ENCODE measurements at places on chromosomes 12 and 14.
A peak's percentile ranks its signal among the peaks of the same experiment; 100 is the strongest.

GRCh38 chr12:34597548-34598351, 575.5 kb downstream of the ALG10 start:
- DNase-seq = peak; percentile 25

DNA sequence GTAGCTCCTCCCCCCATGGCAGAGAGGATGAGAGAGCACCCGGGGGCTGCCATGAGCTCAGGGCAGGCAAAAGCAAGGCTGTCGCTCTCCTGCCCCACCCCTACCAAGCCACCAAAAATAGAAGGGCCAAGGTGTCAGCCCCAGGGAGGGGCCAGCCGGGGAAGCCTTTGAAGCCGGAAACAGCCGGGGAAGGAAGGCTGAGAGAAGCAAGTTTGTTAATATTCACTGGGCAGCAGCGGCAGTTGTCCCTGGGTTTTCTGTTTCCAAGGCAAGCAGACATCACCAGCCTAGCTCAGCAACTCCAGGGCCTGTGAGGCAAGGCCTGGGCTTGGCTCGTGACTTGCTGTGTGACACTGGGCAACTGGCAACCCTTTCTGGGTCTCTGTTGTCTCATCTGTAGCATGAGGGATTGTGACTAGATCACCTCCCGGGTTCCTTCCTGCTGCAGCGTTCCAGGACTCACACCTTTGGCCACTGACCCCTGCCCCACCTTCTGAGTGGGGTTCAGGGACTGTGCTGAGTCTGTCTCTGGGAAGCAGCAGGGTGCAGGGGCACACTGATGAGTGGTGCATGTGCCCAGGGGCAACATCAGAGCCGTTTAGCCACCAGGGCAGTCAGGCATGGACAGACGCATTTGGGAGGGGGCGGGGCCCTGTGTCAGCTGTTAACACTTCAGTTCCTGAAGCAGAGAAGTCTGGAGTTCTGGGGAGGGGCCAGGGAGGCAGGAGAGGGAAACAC, 24.3 kb downstream of the SYNDIG1L start:
- DNase-seq = no peak

DNA sequence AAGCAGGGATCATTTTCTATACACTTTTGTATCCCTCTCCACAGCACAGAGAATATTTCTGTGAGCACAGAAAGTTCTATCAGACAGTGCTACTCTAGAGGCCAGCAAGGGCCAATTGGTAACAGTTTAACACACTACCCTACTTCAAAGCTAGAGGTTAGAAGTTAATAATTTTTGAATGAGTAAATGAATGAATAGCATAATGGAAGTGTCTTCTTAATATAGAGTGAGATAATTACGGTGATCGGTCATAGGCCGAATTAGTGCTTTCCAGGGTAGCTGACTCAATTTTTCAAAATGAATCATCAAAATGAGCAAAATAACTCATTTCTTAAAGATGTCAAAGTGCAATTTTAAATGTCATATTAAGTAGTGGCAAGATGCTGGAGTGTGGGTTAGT, 67.0 kb upstream of the CCDC198 start:
- DNase-seq = no peak

DNA sequence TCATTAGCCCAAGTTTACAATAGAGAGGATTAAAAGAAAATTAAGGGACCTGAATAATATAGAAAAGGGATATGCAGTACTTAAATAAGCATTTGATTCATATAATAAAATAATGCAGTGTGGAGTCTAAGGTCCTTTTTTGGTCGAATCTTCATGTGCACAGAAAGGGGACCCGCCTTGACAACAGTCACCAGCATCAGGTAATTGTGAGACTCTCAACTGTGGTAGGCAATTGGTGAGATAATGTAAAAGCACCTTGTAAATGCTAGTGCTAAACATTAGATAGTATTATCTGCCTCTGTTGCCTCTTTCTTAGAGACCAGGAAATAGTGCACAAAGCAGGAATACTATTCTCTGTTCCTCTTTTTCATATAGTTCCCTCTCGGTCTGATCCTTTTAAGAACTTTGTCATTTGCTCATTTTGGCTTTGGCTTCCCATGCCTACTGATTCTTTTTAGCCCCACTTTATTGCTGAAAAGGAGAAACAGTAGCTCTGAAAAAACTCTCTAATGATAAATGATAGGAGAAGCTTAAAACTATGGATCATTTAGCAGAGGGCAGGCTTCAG, 17.5 kb downstream of the CHPT1 start:
- no peak for DNase-seq

GRCh38 chr14:45721472-45721871, 468.5 kb upstream of the MIS18BP1 start:
- DNase-seq = no peak

- no peak for DNase-seq
Measured at GRCh38 chr12:131900397-131900796, 6.0 kb downstream of the ULK1 start.

GRCh38 chr12:122026706-122027333, 5.1 kb downstream of the BCL7A start:
- DNase-seq = no peak

DNA sequence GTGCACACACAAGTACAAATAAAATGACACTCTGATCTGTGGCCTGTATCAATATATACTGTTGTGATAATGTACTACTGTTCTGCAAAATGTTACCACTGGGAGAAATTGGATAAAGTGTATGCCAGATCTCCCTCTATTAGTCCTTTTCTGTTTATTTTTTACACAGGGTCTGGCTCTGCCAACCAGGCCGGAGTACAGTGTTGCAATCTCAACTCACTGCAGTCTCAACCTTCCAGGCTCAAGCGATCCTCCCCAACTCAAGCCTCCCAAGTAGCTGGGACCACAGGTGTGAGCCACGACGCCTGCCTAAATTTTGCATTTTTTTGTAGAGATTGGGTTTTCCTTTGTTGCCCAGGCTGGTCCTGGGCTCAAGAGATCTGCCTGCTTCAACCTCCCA, 1.9 kb downstream of the NT5DC3 start:
- no peak for DNase-seq

GRCh38 chr14:55031190-55031589, 4.2 kb downstream of the SOCS4 start:
- no peak for DNase-seq

DNA sequence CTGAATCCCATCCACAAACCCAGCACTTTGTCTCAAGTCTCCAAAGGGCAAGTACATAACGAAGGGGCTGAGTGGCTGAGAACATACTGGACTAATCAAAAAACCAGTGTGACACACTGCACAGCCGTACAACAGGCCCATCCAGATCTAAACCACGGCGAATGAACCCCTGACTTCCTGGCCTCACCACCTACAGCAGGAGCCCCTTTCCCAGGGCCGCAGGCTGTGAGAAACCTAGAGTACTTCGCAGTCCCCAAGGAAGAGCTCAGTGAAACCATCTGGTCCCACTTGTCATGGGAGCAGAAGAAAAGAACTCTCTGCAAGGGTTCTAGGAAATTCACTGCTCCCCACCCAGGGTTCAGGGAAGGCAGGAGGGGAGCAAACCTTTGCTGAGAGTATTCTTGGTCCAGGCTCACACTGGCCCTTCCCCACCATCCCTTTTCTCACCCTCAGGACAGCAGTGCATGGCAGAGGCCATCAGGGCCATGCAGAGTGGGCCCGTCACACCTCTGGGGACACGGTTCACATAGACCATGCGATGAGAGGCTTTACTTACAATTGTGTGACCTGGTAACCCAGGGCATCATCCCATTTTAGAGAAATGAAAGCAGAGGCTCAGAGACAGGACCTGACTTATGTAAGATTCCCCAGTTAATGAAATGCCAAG, 192.8 kb downstream of the BCL11B start:
- peak; percentile 24 for DNase-seq

- DNase-seq = no peak
Measured at GRCh38 chr12:6494258-6494743, 399 bp downstream of the NCAPD2 start.

DNA sequence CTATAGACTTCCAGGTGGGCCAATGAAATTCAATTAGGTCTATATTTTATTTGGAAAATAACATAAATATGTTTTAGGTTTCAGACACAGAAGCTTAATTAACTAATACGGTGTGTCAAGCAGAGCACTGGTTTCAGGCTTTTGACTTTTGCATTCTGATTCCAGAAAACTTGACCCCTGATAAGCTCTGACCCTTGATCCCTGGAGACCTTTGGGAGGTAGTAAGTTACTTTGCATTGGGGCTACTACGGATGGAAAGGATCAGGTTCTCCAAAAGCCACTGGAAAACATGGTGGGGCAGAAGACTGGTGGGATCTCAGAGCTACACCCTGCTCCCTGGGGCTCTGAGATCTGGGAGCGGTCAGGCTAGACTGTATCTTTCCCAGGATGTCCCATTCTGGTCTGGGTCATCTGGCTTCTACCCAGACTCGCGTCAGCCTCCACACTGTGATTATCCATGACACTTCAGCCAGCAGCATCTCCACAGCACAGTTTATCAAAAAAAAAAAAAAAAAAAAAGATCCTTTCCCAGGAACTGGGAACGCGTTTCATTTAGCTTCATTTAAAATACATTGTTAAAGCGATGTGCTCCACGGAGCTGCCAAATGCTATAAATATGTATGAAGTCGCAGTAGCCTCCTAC, 17.8 kb upstream of the EMP1 start:
- no peak for DNase-seq

DNA sequence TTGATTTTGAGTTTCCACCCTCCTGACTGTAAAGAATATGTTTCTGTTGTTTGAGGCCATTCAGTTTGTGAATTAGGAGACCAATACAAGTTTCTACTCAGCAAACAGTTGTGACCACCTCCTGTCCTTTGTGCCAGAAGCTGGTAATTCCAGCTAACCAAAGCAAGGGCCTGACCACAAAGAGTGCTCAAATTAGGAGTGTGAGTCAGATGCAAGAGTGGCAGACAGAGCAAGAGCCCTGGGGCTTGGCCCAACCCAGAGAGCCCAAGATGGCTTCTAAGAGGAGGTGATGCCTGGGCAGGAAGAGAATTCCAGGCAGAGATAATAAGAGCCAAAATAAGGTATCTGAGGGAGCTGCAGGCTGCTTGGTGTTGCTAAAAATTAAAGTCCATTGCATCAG, 77.7 kb upstream of the C14orf132 start:
- no peak for DNase-seq

DNA sequence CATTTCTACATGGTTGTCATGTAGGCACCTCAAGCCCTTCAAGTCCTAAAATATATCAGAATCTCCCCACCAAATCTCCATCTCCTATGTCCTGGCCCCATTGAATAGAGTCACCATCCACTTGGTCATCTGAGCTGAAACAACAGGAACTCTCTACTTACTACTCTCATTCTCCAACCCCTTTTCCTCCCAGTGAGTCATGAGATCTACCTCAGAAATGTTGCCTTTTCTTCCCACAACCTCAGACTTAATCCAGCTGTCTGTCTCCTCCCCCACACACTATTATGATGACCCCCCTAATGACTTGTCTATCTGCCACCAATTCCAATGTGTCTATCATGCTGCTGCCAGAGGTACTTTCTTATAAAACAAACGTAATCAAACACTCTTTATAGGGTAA, 72.3 kb upstream of the TMEM263 start:
- DNase-seq = no peak

DNA sequence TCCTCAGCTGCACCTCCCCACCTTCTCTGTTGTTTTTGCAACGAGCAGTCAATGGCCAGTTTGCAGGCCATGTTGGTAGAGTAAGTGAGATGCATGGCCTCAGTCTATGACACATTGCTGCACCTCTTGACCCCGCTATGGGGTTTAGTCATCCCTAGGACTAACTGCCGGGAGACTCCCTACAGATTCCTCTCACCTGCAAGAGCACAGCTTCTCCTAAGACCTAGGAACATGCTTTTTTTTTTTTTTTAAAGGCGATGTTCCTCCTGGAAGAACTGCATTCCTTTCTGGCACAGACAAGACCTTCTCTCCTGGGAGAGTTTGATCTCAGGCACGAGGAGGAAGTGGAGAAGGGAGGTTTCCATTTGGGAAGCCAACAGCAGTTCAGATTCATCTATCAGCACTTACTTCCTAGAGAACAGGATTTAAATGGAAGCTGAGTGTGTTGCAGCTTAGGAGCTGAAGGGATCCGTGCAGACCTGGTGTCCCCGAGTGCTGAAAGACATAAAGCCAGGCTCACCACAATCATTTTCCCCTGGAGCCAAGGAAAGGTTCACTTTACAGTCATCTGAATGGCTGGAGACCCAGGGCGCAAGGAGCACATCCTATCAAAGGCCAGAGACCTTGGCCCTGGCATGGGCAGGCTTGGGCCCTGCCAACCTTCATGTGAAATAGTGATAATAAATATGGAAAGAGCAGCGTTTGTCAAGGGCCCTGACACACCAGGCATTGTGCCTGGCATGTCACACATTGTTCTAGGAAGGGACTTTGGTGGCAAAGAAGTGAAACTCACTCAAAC, 104.1 kb downstream of the LGMN start:
- no peak for DNase-seq

- no peak for DNase-seq
Measured at GRCh38 chr14:22814941-22815713, at the start of gene SLC7A7. Gene SLC7A7 (minus strand): TSS chr14:22815435. CDS start chr14:22813398, 2,037 bp downstream.

DNA sequence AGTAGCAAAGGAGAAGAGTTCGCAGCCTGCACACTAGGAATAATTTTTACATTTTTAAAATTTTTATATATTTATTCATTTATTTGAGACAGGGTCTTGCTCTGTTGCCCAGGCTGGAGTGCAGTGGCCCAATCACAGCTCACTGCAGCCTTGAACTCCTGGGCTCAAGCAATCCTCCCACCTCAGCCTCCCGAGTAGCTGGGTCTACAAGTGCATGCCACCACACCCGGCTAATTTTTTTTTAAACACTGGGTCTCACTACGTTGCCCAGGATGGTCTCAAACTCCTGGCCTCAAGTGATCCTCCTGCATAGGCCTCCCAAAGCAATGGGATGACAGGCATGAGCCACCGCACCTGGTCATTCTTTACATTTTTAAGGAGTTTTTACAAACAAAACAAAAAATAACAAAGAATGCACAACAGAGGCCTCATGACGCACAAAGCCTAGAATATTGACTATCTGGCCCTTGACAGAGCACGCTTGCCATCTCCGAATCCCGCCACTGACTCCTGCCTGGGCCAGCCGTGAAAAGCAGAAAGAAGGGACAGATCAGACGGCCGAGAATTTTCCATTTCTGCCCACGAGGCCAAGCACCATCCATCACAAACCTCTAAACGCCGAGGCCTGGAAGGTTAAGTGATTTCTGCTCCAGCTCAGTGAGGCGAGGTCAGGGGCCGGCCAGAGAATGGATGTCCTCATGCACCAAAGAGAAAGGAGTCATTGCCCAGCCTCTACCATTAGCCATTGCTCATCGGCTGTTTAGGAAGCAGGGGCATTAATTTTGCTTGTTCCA, 120.0 kb downstream of the SCARB1 start:
- DNase-seq = no peak

- DNase-seq = no peak
Measured at GRCh38 chr14:35814371-35815005, 5.4 kb upstream of the RALGAPA1 start.

GRCh38 chr14:105420974-105421674, 1.5 kb downstream of the MTA1 start:
- no peak for DNase-seq

- no peak for DNase-seq
Measured at GRCh38 chr14:21081521-21082142, 11.5 kb downstream of the ARHGEF40 start.

GRCh38 chr12:75781532-75782046, 250.0 kb downstream of the PHLDA1 start:
- no peak for DNase-seq

Data from suprapubic skin (tissue), 4 donors.